ENCODE measurements at places on chromosomes 5 and 9.

- no peak for DNase-seq
Observed at GRCh38 chr9:114690308-114690707, 8.3 kb upstream of the TEX48 start.

GRCh38 chr5:71699751-71700150, 19.3 kb upstream of the CARTPT start:
- DNase-seq: no peak

- no peak for DNase-seq
Observed at GRCh38 chr9:93187047-93187446, 3.1 kb downstream of the WNK2 start.

GRCh38 chr9:33263131-33264002, 1.1 kb downstream of the BAG1 start:
- no peak for DNase-seq

- DNase-seq: no peak
Observed at GRCh38 chr9:89379508-89380115, 61.3 kb downstream of the SECISBP2 start.

DNA sequence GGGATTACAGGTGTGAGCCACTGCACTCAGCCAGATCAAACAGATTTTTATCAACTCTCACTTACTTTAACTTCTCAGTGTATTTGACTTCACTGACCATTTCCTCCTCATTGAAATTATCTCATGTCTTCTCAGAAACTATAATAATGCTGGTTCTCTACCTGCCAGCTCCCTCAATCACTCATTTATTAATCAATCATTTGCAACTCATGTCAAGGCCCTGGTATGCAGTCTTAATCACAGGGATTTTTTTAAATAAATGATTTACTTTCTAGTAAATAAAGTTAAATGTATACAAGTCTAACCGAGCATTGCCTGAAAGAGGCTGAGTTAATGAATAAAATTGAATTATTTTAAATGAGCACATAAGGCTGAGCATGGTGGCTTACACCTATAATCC, 63.3 kb downstream of the PLPP1 start:
- DNase-seq: no peak

DNA sequence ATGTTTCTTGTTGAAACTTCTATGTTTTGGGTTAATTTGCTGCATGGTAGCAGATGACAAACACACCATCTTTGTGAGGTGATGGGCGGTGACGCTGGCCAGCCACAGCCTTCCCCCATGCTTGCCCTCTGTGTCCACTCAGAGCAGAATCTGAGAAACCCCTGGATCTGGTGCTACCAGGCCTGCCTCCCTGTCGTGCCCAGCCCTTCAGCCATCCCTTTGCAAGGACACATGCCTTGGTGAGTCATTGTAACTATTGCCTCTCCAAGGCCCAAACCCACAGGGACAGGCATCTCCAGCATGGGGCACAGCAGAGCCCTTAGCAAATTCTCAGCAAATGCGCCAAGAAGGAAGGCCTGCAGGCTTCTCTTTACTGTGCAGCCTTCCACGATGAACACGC, 48.1 kb upstream of the FCN1 start:
- no peak for DNase-seq

DNA sequence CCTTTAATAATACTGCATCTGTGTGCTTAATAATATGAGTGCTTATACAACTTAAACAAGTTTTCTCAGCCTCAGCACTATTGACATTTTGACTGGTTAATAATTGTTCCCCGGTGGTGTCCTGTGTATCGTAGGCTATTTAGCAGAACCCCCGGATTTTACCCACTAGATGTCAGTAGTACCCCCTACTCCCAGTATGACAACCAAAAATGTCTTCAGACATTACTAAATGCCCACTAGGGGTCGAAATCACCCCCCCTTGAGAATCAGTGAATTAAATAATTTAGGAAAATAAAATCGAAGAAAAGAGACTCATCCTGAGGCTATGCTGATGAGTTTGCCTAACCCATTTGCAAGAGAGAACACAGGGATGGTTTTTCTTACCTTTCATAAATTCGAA, 166.3 kb downstream of the ATP10B start:
- DNase-seq: no peak

DNA sequence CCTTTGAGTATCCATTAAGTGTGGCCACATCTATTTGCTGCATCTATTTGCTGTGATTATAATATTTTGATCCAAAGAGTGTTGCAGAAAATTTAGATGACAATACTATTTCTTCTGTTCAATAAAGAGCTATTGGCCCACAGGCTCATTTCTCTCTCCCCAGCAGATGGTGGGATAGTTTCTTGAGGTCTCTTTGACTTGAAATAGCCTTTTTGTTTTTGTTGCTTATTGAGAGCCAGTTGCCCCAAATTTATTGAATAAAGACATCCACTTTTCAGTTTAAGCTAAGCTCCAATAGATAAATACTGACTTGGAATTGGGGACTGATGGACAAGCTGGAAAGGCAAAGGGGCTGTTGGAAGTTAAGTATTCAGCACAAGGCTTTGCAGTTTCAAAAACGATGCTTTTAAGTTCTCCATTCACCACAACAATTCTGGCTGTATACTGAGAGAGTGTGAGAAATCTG, 290.1 kb upstream of the MPDZ start:
- no peak for DNase-seq

- DNase-seq: no peak
Observed at GRCh38 chr9:95030920-95031642, 286.4 kb downstream of the FANCC start.

GRCh38 chr9:962023-962422, 14.4 kb upstream of the DMRT3 start:
- no peak for DNase-seq

DNA sequence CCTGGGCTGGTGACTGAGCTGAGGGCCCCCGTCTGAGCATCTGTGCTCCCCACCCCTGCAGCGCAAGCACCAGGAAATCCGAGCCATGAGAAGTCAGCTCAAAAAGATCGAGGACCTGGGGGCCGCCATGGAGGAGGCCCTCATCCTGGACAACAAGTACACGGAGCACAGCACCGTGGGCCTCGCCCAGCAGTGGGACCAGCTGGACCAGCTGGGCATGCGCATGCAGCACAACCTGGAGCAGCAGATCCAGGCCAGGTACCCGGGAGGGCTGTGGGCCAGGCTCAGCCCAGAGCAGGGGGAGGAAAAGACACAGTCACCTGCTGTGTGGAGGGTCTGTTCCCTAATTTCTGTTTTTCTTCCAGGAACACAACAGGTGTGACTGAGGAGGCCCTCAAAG, 24.6 kb downstream of the DYNC2I2 start:
- no peak for DNase-seq

DNA sequence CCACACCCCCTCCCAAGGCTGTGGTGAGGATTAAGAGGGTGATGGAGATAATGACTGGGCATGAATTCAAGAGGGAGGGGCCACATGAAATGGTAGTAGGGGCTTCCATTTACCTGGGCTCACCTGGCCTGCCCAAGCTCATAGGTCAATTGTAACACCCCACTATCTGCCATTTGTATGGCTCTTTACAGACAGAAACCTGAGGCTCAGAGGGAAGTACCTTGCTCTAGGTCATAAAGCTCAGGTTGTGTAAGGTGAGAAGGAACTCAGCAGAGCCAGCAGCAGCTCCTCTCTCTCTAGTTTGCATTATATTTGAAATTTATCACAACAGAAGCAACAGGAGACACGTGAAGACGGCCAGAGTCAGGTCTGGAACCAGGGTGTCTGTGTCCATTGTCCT, 133.4 kb upstream of the ALDH1B1 start:
- DNase-seq: no peak

- no peak for DNase-seq
Observed at GRCh38 chr5:311963-312362, 9.6 kb upstream of the AHRR start.

- no peak for DNase-seq
Observed at GRCh38 chr5:166083183-166083959, 2208.1 kb upstream of the WWC1 start.

GRCh38 chr9:112860451-112860850, 30.2 kb downstream of the SLC46A2 start:
- no peak for DNase-seq

DNA sequence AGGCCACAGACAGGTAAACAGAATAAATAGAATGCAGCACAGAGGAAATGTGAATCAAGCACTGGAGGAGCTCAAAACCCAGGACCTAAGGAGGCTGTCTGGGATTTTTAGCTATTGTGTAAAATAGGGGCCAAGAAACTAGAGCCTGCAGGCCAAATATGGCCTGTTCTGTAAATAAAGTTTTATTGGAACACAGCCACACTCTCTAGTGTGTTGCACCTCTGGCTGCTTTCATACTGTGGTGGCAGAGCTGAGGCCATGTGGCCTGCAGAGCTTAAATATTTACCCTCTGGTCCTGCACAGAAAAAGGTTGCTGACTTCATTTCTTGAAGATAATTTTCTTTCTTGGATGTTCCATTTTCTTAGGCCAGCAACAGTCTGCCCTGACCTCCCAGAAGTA, 136.4 kb downstream of the WDR41 start:
- DNase-seq: no peak

GRCh38 chr9:131595696-131596429, 50.5 kb downstream of the PRRT1B start:
- no peak for DNase-seq

- DNase-seq: no peak
Observed at GRCh38 chr5:39760385-39761198, 335.8 kb upstream of the DAB2 start.

GRCh38 chr5:58751222-58751837, 168.5 kb downstream of the RAB3C start:
- no peak for DNase-seq

DNA sequence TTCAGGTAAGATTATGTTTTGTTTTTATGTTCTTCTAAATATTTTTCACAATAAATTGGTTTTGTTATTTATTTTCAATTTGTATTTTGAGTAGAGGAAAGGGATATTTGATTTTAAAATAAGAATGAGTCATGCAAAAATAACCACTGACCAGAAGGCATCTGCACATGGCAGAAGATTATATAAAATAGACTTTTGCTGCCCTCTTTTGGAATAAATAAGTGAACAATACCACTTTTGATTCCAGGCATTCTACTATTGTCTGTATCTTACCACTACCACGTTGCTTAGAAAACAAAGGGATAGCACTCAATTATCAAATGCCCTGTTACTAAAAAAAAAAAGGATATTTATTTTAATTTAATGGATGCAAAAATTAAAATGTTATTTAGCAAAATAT, 227.3 kb upstream of the ITGA1 start:
- DNase-seq: no peak

DNA sequence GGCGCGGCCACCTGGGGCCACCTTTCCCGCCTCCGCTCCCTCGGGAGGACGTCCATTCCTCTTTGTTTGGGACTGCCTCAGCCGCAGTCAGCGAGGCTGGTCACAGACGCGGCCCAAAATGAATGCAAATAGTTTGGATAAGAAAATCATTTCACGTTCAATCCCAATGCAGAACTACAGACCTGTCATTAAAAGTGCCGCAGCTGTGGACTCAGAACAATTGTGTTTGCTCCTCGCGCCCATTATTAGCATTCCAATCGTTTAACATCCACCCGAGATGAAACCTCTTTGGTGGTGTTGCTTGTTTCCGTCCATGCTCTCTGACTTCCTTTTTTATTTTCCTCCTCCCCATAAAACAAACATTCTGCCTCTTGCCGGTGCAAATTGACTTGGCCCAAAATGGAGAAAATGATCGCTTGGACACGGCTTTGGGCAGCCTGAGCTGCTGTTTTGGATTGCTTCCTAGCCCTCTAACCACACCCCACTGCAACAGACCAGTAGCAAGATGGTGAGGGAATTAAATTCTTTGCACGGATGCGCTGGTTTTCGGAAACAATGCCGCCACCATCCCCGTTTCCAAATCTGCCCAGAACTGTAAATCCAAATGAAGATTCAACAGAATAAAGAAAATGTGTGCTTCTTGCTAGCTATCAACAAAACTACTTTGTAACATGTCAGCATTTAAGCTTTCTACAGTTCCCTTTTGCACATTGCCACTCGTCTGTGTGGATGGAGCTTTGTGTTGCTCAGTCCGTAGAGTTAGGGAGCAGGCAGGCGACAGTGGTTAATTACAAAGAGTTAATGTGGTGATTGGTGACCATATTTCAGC, 784 bp downstream of the NLN start:
- DNase-seq: no peak

DNA sequence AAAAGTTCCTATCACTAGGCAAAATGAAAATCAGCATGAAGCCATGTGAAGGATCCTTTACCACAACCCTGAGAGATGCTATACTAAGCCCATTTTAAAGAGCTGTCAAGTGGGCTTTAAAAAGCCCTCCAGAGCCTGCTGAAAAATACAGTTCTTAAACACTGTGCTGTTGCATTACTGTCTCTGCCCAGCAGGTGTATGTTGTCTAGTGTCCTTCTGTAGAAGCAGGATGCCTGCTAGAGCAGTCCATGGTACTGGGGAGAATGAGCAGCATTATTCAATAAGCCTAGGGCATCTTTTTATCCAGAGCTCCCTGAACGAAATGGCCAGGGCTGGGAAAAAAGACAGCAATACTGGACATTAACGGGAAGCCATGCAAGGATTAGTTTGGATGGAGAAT, 126.2 kb upstream of the PLCXD3 start:
- no peak for DNase-seq

GRCh38 chr9:80797831-80798688, 891.3 kb downstream of the TLE1 start:
- no peak for DNase-seq

- DNase-seq: no peak
Observed at GRCh38 chr9:20838218-20838617, 154.2 kb downstream of the FOCAD start.

- no peak for DNase-seq
Observed at GRCh38 chr9:131323629-131324028, 34.1 kb downstream of the PLPP7 start.

DNA sequence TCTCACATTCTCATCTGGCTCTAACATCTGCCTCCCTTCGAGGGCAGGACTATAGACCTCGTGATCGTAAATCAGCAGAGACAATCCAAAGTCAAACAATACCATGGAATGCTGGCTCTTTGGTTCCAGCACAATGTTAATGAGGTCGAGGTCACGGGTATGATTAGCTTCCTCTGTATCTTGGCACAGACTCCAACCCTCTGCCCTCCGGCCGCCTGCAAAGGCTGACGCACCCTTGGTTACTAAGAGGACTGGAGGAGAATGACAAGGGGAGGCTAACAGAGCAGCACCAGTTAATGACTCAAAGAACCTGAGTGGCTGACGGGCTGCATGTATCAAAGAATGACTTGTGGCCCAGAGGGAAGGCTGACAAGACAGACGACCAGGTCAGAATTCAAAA, 10.1 kb downstream of the LHFPL2 start:
- no peak for DNase-seq

Data from CD4-positive, alpha-beta T cell treated with Interleukin-4 for 1 hour (primary cell).